ENCODE measurements at places on chromosomes 3 and 15. TPM values are rescaled to one million over a fixed set of nuclear protein-coding genes. Genes with fewer than 3 reads are reported as not detected.

The PSTPIP1 gene
- 3.3 TPM for total RNA-seq

DNA sequence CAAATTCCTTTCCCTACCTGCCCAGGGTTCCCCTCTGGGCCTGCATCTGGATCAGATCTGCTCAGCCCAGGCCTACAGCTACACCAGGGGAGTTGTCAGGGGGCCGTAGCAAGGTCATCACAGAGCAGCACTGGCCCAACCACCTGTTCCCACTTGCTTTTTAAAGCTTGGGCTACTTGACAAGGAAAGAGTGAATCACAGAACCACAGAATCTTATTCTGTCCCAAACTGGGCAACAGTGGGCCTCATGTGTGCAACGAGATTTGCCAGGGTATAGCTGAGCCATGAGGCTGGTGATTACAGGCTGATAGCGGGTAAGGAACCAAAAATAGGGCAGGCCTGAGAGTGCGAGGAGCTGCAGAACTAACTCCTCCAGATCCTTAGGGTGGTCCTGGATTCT lies 66.7 kb downstream of the MYLK start:
- no peak overlapping the region for H3K4me3 ChIP-seq
- no peaks in the 10 kb centered on the region for H3K36me3 ChIP-seq
- no peak overlapping the region for H3K27ac ChIP-seq
- H3K27me3 ChIP-seq: no peaks in the 10 kb centered on the region
- no peaks in the 10 kb centered on the region for H3K4me1 ChIP-seq
- no peak for DNase-seq

GRCh38 chr15:71743861-71744382 lies 66.4 kb upstream of the NR2E3 start:
- no peak overlapping the region for H3K27ac ChIP-seq
- no peak overlapping the region for H3K4me3 ChIP-seq
- DNase-seq: peak; percentile 71
- peaks cover 11% of the 10 kb centered on the region for H3K4me1 ChIP-seq
- H3K27me3 ChIP-seq: no peaks in the 10 kb centered on the region
- H3K36me3 ChIP-seq: no peaks in the 10 kb centered on the region

DNA sequence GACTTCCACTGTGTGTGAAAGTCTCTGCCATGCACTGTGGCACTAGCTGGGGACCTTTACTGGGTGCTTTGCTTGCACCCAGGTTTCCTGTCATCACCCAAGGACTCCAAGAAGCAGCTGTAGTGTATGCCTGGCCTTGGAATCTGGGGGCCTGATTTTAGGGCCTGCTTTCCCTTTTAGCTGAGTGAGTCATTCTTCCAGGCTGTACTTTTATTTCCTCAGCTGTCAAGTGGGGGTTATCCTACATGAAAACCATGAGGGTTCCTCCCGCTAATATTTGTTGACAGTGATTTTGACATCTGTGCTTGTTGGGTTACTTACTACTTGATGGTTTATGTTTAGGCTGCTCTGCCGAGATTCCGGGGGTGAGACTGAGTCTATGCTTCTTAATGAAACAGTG lies 18.5 kb downstream of the GORASP1 start:
- DNase-seq: no peak
- H3K36me3 ChIP-seq: no peaks in the 10 kb centered on the region
- no peaks in the 10 kb centered on the region for H3K4me1 ChIP-seq
- no peak overlapping the region for H3K27ac ChIP-seq
- H3K27me3 ChIP-seq: no peaks in the 10 kb centered on the region

DNA sequence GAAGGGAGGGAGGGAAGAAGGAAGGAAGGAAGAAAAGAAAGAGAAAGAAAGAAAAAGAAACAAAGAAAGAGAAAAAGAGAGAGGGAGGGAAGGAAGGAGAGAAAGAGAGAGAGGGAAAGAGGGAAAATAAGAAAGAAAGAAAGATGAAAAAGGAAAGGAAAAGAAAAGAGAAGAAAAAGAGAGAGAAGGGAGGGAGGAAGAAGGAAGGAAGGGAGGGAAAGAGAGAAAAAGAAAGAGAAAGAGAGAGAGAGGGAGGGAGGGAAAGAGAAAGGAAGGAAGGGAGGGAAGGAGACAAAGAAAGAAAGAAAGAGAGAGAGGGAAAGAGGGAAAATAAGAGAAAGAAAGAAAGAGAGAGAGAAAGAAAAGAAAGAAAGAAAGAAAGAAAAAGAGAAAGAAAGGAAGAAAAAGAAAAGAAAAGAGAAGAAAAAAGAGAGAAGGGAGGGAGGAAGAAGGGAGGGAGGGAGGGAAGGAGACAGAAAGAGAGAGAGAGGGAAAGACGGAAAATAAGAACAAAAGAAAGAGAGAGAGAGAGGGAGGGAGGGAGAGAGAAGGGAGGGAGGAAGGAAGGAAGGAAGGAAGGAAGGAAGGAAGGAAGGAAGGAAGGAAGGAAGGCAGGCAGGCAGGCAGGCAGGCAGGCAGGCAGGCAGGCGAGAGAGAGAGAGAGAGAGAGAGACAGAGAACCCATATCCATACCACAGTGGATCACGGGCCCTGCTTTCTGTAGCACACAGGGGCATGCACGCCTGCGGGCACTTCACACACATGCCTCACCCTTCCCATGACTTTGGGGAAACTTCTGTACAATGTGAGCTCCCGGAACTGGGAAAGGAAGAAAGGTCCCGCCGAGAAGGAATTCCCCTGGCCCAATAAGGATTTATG lies 52.5 kb downstream of the ADCY5 start:
- no peak for DNase-seq
- no peak overlapping the region for H3K27ac ChIP-seq
- no peak overlapping the region for H3K4me3 ChIP-seq
- H3K27me3 ChIP-seq: peaks cover 3% of the 10 kb centered on the region

DNA sequence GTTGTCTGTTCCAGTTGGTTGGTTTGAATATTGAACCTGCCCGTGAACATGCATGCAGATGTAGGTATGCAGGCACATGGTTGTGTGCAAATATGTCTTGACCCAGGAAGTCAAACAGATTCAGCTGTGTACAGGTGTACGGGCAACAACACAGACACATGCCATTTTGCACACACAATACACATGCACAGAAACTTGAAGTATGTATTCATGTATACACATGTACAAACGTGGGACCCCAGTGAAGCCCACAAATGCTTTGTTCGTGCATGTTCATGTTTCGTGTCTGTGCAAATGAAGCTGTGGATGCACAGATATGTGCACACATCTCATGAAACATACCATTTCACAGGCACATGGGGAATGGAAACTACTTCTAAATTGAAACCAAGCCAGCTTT lies 30.7 kb downstream of the IDH3A start:
- no peak for DNase-seq
- H3K27ac ChIP-seq: no peak overlapping the region
- no peak overlapping the region for H3K4me3 ChIP-seq
- H3K4me1 ChIP-seq: no peaks in the 10 kb centered on the region
- no peaks in the 10 kb centered on the region for H3K27me3 ChIP-seq

GRCh38 chr15:100601163-100601562 lies 821 bp downstream of the LINS1 start:
- no peaks in the 10 kb centered on the region for H3K36me3 ChIP-seq
- H3K27ac ChIP-seq: peak overlapping the region; percentile 63
- no peak for DNase-seq
- no peaks in the 10 kb centered on the region for H3K27me3 ChIP-seq
- no peak overlapping the region for H3K4me3 ChIP-seq

DNA sequence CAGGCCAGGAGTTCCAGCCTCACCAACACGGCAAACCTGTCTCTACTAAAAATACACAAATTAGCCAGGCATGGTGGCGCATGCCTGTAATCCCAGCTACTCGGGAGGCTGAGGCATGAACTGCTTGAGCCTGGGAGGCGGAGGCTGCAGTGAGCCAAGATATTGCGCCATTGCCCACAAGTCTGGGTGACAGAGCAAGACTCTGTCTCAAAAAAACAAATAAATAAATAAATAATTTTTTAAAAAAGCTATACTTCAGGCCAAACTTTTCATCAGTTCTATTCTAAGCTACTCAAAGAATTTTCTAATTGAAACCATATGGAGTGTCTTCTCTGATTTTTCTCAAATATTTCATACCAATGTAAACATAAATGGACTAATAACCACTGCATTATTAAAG lies 43.5 kb downstream of the PHC3 start:
- H3K27ac ChIP-seq: no peak overlapping the region
- no peak for DNase-seq
- H3K27me3 ChIP-seq: no peaks in the 10 kb centered on the region

All from body of pancreas (tissue), 4 donors.